ENCODE measurements at places on chromosomes 6 and 20.

DNA sequence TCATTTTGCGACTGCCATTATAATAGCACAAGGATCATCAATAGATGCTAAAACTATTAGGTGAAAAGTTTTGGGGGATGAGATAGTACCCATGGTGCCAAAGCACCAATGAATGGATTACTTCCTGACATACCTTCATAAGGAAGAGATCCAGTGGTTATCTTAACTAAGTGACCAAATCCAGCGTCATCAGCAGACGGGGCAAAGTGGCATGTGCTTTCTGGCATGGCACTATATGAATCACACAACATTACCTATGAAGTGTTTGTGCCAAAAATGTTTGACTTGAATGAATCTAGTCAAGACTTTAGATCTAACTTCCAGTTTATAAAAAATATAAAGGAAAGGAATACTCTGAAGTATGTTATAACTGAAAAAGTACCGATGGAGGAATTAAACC lies 10.8 kb downstream of the TRIM26 start:
- DNase-seq, result no peak

- DNase-seq, result no peak
Observed at GRCh38 chr6:167990016-167990945, 7.2 kb upstream of the KIF25 start.

DNA sequence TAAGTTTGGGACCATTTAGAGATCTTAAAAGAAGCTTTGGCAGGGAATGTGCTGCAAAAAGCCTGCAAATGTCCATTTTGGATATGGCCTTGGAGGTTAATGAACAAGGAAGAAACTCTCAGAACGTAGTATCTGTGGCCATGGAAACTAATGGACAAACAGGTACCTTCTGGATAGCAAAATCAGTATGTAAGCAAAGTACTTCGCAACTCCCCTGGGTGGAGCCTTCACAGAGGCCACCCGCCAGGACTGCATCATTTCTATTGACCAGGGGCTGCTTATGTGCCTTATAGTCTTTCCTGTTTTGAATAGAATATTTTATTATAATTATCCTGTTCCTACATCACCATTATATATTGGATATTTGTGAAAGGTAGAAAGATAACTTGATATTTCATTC lies 510.8 kb upstream of the SYNCRIP start:
- DNase-seq, result no peak

GRCh38 chr6:81772741-81773140 lies 20.3 kb upstream of the TENT5A start:
- peak; percentile 56 for DNase-seq

DNA sequence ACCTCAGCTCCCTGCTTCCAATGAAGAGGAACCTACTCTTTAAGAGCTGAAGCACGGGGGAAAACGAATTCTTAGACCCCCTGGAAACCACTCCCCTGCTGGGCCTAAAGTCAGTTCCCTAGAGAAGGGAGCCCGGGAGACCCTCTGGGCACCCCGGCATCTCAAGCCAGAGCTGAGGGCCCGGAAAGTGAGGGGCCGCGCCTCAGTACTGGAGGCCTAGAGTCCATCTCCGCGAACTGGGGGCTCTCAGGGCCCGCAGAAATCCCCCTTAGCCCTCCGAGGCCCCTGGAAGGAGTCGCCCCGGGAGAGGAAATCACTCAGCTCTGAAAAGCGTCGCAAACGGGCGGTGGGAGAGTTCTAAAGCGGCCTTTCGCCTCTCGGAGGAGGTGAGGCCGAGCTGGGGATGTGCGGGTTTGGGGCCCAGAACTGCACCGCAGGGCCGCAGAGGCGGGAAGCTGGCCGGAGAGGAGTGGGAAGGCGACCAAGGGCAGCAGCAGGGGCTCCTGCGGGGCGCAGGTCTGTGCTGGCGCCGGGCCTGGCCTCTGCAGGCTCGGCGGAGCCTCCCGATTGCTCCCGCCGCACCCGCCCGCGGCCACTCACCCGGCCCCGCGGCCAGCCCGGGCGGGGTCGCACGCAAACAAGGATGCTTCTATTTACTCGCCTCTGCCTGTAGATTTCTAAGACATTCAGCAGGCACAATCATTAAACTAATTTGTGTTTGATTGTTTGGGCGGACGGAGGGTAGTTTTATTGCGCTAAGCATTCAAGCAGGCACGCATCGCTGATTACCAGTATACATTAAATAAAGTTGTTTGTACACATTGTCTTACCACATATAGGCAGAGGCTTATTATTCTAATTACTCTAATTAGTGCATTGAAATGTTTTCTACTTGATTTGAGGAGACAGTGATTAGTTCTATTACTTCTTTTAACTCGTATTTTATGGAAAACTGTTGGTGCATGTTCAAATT lies 9.2 kb downstream of the POU3F2 start:
- no peak for DNase-seq

GRCh38 chr6:169566961-169567750 lies 134.7 kb downstream of the WDR27 start:
- no peak for DNase-seq

DNA sequence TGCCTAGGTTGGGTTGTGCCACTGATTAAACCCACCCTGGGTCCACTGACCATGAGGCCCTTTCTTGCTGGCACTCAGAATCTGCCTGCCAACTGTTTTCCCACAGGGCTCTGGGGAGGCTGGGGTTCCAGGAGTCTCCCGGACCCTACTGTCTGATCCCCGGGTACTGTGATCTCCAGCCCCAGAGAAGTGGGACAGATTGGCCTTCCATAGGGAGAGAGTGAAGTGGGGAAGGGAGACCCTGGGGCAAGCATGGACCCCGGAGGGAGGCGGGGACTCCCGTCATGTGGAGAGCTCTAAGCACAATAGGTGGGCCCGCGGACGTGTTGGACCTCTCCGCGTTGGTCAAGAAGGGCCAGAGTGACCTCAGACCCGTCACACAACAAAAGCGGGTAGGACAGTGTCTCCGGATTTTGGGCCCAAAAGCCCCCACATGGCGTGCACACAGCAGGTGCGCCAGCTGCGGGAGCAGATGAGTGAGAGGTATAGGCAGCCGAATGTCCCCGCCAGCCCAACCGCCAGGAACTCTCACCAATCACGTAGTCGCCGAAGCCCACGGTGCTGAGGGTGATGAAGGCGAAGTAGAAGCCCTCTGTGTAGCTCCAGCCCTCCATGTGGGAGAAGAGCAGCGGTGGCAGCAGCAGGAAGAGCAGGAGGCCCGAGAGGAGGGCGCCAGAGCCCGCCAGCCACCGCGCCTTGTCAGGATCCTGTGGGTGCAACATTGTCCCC lies 10.6 kb downstream of the KCNK17 start:
- DNase-seq, result no peak

DNA sequence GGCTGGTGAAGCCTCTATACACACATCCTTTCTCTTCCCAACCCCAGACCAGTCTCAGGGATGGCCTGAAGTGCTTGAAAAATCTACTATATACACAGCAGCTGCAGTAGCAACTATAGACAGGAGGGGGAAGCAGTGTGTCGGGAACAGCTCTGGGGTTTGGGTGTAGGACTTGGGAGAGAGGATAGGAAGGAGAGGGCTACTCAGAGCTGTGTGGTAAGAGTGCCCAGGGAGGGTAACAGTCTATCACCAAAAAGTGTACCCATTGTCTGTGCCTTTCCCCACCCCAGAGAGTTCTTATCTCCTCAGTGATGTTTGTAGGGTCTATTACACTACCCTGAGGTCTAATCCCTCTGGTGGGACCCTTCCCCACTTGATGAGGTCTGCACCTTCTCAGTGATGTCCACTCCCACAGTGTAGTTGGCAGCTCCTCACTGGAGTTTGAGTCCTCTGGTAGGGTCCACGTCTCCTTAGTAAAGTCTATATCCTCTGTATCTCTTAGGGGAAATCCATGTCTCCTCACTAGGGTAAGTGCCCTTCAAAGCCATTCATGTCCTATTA lies 1.5 kb upstream of the GGT7 start:
- DNase-seq, result peak; percentile 87

DNA sequence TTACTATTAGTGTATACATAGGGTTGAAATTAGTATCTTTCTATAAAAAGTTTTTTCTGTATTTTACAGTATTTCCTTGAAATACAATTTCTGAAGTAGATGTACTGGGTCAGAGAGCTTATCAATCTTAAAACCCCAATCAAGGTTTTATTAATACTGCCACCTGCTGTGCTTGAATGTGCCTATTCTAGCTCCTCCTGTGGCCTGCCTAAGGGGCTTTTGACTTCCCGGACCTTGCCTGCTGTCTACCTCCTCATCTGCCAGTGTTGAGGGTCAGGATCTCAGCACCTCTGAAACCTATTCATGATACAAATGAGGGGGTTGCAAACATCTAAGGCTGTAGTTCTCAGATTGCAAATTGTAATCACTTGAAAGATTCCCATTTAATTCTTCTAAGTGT lies 9.2 kb downstream of the PACRG start:
- DNase-seq, result no peak

DNA sequence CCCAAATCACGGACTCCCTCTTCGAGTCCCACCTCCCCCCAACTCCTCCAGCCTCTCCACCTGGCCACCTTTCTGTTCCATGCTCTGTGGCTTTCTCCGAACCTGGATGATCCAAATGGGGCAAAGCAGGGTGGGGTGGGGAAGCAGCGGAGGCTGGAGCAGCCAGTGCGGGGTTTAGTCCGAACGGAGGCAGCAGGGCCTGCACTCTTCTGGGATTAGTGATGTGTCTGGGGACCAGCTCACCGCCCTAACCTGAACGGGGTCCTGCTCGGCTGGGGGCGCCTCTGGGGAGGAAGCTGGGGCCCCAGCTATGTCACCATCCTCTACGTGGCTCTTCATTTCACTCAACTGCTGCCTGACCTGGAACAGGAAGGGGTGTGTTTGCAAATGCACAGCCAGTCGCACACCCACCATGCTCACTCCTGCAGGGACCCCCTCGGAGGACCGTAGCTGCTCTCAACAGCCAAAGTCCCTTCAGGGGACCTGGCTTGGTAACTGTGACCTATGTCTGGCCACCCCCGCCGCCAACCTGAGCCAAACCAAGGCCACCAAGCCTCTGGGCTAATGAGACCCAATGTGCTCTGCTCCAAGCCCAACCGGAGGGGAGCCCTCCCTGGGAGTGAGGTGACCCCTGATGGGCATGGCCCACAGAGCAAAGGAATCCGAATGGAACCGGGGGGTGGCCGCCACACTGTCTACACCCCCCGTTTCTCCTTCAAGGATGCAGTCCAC lies 46.8 kb downstream of the DSTN start:
- DNase-seq, result no peak

- peak; percentile 68 for DNase-seq
Observed at GRCh38 chr20:32789896-32790750, 27.9 kb downstream of the DNMT3B start.

- DNase-seq, result no peak
Observed at GRCh38 chr6:15677822-15678221, 15.0 kb upstream of the DTNBP1 start.

GRCh38 chr20:1863296-1863695 lies 31.9 kb upstream of the SIRPA start:
- DNase-seq, result no peak

DNA sequence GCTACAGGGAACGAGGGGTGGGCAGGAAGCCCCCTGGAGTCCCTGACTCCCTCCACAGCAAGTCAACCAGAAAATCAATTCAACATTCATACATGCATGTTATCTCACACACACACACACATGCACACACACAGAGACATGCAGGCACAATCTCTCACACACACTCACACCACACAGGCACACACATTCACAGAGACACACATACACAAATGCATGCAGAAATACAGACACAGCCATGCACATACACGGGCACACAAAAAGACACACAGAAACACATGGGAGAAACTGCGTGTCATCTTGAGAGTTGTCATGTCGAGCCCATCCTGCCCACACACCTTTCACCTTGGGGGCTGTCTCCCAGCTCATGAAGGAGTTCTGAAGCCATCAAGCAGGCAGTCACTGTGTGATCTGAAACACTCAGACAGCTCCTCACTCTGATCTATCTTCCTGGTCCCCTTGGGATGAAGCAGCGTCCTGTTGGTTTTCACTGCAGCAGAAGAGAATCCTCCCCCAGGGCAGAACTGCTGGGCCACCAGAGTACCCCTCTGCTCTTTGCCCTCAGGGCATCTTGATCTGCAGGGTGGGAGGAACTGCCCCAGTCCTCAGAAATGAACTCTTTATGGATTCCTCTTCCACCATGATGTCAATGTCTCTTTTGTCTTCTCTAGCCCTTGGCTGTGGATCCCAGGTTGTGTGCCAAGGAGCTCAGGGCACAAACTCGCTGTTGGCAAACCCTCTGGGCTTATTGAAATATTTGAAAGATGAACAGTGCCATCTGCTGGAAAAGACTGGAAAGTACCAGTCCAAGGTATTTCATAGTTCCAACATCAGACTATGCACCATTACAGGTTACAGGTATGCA lies 8.8 kb downstream of the RAET1L start:
- peak; percentile 67 for DNase-seq

GRCh38 chr20:45432294-45432693 lies 16.4 kb downstream of the PIGT start:
- no peak for DNase-seq

GRCh38 chr20:46293084-46293483 lies 15.2 kb downstream of the CDH22 start:
- peak; percentile 23 for DNase-seq

GRCh38 chr20:25382704-25383370 lies 7.8 kb downstream of the ABHD12 start:
- DNase-seq, result no peak

DNA sequence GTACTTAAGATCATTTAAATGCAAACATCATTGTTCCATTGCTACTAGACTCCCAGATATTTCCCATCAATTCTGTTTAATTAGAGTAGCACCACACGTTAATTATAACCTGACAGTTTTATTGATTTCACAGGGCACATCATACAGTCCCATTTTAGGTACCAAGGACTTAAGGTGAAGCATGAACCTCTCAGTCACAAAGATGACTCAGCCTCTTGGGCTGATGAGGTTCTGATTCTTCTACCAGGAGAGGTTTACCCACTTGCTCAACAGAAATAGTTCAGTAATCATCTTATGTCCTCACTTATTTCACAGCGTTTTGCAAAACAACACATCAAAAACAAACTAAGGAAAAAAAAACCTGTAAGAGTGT lies 98.5 kb downstream of the HIVEP2 start:
- DNase-seq, result peak; percentile 71
